ENCODE measurements at places on chromosomes 5 and 9. TPM values are rescaled to one million over a fixed set of nuclear protein-coding genes. Genes with fewer than 3 reads are reported as not detected.

GRCh38 chr9:131320031-131320685 is 30.6 kb downstream of the PLPP7 start:
- DNase-seq, result no peak

LCN10 gene
- not detected for total RNA-seq

SAPCD2 gene
- total RNA-seq, result 4.7 TPM

DNA sequence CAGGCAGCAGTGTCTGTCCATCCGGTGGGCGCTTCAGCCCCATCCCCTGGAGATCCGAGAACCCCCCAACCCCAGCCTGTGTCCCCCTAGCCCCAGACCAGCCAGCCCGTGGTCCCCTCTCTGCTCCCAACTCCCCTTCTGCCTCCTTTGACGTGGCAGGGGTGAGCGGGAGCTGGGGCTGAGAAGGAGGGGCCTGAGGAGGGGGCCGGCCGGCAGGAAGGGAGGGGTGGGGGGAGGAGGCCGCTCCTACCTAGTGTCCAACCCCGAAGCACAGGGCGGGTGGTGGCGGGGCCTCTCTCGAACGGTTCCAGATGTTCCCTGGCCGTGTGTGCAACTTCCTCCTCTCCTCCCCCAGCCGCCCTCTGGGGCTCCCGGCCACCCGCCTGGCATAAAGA is 31.0 kb downstream of the GOLGA2 start:
- no peak for DNase-seq

PDE6A gene
- not detected for total RNA-seq

LCN9 gene
- total RNA-seq, result not detected

All from cerebellum (tissue), 4 donors.